ENCODE measurements at places on chromosomes 6 and 20.
A peak's percentile ranks its signal among the peaks of the same experiment; 100 is the strongest.

- no peak for DNase-seq
Measured at GRCh38 chr20:48928832-48929725, 7.6 kb downstream of the ARFGEF2 start.

DNA sequence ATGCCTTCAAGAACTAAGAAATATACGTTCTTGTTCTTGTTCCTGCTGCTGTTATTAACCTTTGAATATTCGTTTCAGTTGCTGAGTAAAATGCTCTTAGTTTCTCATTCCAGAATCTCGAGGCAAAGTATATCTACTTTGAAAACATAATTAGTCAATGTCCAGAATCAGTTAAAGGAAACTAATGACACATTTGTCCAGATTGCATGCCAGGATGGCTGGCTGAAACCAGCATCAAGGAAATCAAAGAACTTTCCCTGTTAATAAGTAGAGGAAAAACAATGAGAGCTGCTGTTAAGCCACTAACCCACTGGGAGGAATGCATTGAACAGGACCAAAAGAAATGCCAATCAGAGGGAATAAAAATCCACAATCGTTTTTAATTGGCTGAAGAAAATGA is 196.9 kb downstream of the ALDH8A1 start:
- no peak for DNase-seq

- DNase-seq = no peak
Measured at GRCh38 chr20:46022411-46023147, 6.4 kb upstream of the SLC12A5 start.

- no peak for DNase-seq
Measured at GRCh38 chr6:35778437-35778836, 2.0 kb downstream of the CLPSL2 start.

GRCh38 chr6:147639279-147639678 is 130.8 kb downstream of the SAMD5 start:
- no peak for DNase-seq

- DNase-seq = no peak
Measured at GRCh38 chr6:82237013-82237412, 10.5 kb downstream of the IBTK start.

GRCh38 chr6:44309631-44310030 is 3.5 kb downstream of the AARS2 start:
- DNase-seq = no peak

GRCh38 chr20:40294747-40295146 is 394.3 kb downstream of the MAFB start:
- DNase-seq = no peak

DNA sequence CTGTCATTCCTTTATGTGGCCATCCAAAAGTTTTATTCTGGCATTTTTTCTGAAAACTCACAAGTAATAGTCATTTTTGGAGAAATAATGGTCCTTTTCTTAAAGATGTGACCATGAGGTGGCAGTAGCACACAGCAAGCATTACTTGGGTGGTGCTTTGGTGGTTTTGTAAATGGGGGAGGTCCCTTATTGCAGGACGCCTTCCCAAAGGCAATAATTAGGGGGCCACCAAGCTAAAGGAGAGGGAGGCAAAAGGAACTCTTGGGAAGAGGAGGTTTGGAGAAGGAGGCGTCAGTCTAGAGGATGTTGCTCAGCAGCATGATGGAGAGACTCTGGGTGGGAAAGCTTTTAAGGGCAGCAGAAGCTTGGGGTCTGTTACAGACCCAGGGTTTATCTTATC is 422.6 kb upstream of the MMS22L start:
- DNase-seq = no peak

GRCh38 chr6:24919056-24919892 is 16.5 kb downstream of the RIPOR2 start:
- peak; percentile 100 for DNase-seq

GRCh38 chr6:164021589-164022250 is 607.2 kb downstream of the QKI start:
- no peak for DNase-seq

DNA sequence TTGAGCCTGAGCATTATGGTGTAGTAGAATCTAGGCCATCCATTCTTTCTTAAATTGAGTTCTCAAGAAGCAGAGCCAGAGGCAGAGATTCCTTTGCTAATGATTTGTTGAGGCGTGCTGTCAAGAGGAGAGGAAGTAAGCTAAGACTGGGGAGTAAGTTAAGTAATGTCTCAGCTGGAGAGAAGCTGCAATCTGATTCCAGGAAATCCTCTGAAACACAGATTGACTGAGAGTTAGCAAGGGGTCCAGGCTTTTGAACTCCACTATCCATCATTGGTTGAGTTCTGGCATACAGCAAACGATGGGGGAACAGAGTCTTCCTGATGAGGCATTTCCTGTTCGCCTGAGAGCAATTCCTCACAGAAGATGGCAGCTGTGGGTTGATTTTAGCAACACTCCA is 207.4 kb upstream of the RAB32 start:
- no peak for DNase-seq

DNA sequence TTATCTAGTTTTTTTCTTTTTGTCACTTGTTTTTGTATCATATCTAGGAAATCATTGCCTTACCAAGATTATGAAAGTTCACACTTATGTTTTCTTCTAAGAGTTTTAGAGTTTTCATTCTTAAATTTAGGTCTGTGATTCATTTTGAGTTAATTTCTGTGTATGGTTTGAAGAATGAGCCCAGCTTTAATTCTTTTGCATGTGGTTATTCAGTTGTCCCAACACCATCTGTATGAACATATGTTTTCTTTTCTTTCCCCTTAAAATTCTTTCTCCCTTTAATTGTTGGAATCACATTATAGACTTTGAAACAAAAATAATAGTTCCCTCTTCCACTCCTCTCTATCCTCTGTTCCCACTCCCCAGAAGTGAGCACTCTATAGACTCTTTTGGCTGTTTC is 85.4 kb downstream of the SLX4IP start:
- DNase-seq = no peak

DNA sequence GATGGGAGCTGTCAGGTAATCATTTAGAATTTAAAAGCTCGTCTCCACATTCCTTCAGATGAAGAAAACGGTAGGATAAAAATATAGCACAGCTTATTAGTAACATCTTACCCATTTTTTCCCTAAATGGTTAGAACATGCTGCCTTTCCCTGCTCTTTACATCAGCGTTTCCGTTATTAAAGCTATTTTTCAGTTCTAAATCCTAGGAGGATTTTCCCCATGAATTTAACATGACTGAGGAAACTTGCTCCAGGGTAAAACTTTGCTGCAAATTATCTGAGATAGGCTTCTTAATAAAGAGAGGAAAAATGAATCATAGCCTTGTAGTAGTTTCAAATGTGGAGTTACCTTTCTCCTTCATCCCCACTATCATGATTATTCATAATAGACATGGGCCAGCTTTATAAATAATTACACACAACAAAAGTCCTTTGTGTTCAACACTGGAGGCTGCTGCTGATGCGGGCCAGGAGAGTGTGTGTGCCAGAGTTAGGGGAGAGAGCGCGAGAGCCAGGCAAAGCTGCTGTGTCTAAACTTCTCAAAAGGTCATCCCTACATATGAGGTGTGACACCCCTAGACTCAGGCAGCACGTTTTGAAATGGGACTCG is 24.4 kb downstream of the MYLIP start:
- no peak for DNase-seq

DNA sequence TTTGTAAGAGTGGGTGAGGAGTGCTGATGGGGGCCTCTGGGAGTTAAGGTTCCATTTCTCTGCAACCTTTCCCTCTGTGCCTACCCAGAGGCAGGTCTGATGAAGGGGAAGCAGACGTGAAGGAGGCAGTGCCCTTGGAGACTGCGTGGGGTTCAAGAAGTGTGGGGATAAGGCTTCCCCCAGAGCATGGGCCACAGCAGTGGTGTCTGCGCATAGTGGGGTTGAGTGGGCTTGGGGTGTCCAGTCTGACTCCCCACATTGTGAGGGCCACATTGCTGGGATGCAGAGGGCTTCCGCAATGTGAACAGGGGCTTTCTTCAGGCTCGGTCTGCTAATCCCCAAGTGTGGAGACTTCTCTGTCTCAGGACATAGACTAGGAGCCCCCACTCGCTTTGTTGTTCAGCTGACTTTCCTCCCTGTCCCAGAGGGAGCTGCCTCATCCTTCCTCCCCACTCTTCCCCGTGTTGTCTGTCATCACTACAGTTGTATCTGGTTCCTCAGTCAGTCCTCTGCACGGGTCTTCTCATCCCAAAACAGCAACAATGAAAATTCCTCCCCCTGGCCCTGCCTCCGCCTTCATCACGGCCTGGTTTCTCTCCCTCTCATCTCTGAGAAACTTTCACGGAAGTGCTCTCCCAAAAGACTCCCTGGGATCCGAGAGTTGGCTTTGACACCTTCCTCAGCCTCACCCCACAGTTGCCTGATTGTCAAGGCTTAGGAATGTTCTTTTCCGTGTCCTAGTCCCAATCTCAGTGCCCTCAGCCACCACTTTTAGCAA is 2.8 kb downstream of the EBF4 start:
- no peak for DNase-seq

DNA sequence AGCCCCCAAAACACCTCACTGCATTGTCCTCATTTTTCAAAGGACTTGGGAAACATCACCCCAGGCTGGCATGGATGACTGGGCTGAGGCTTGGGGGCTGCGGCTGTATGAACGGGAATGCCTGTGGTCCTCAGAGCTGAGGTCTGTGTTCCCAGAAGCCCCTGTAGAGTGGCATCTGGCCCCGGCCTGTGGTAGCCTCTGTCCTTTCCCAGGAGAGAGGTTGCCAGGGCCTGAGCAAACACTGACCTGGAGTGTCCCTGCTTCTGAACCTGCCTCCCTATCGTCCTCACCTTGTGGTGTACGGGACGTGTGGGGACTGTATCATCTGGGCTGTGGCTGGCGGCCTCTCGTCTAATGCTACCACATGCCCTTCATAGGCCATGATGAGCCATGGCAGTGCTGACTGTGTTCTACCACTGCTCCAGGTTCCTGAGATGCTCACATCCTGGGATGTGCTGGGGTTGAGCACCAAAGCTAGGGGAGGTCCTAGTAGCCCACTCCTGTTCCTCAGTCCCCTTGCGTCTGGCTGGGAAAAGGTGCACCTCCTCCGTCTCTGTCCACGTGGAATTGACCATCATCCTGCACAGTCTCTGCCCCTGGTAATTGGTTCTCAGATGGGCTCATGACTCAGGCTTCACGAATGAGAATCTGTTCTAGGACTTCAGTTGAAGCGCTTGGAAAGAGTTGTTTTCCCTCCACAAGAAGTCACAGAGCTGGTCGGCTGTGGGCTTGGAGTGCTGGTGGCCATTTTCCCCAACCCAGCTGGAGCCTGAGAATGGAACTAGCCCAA is 27.6 kb downstream of the PHACTR3 start:
- no peak for DNase-seq

DNA sequence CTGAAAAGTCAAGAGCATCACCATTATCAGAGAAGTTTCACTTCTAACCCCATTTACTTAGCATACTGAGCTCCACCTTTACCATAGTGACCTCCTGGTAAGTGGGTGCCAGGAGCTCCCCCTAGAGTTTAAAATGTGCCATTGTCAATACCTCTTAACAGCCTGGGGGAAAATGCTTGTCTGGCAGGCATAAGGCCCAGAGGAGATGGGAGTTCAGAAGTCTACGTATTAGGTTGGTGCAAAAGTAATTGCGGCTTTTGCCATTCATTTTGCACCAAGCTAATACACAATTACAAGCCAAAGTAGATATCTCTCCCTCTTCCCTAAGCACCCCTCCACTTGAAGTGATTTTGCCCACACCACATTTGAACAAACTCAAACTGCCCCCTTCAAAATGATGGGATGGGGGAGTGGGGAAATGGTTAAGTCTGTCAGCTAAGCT is 919.0 kb downstream of the KIF16B start:
- peak; percentile 6 for DNase-seq

- no peak for DNase-seq
Measured at GRCh38 chr6:99609905-99610489, 3.4 kb downstream of the PRDM13 start.

DNA sequence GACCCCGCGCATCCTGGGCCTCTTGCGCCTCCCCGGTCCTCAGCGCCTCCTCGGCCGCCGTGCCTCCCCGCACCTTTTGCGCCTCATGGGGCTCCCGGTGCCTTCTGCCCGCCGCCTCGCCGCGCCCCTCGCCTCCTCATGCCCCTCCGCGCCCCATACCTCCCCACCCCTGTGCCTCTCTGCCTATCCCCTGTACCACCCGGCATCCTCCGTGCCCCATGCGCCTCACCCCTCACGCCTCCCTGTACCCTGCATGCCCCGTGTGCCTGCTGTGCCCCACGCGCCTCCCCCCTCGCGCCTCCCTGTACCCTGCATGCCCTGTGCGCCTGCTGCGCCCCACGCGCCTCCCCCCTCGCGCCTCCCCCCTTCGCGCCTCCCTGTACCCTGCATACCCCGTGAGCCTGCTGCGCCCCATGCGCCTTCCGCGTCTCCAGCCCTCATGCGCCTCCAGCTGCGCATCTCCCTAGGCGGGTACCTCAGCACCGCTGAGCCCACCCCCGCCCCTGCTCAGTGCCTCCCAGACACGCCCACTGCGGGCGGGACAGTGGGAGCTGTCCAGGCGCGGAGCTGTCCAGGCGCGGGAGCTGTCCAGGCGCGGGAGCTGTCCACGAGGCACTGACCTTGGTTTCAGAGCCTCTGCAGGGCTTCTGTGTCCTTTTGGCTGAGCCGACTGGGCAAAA is 37.1 kb downstream of the IGF2R start:
- no peak for DNase-seq

DNA sequence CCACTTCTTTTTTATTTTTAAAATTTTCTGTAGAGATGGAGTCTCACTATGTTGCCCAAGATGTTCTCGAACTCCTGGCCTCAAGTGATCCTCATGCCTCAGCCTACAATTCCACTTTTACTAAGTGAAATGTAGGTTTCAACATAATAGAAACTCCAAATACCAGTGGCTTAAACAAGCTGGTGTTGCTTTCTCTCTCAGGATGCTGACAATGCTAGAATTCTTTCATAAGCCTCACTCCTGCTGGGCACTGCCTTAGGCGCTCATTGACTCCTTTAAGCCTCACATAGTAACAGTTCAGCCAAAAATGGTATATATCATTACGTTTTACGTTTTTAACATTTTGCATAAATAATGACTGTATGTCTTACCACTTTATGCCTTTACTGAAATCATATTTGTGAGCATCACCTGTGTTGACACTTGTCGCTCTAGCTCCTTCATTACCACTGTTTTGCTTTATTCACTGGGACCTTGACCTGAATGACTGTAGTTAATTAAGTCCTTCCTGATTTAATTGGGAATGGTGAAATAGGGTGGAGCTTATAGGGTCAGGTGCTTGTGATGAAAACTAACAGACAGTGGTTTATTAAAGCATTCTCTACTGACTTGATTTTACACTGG is 3.9 kb upstream of the CST9 start:
- no peak for DNase-seq

DNA sequence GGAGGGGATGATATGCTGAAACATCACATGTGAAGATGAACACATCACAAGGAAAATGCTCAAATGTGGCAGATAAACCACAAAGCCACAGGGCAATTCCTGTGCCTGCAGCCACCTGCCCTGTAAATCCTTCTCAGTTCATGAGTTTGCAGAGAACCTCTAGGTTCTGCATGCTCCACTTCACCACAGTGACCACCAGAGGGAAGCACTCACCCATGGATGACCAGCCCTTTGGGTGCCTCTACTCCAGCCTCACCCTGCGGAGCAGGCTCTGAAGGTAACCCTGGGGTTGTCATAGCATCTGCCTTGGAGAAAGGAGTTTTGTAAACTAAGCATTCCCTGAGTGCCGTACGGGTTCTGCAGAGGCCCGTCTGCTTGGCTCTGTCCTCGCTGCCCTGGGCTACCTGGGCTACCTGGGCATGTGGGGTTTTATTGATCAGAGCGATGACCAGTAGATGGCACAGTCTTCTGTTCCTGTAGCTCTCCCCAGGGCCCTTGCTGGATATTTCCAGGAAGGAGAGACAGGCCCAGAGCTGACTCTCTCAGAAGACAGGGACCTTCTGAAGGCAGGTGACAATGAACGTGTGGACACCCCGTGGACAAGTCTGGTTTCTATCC is 31.7 kb upstream of the CST1 start:
- DNase-seq = no peak
